H9 (cell line): ENCODE measurements at places on chromosomes 5 and 9.

DNA sequence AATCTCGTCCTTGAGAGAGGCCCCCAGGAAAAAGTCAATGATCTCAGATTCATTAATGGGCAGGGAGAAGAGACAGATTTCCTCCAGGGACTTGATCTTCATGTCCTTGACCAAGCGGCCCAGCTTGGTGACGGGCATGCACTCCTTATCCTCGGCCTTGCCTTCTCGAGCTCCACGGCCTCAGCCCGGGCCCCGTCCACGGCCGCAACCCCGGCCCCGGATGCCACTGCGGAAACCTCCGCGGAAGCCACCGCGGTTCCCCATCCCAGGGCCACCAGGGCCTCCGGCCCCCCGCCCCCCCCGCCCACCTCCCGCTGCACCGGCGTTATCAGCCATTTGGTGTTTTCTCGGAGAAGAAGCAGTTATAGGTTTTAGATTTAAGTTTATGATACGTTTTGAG lies 18.3 kb downstream of the INVS start:
- DNase-seq: no peak

- no peak for DNase-seq
Measured at GRCh38 chr5:137126829-137127228, 372.3 kb downstream of the SPOCK1 start.

DNA sequence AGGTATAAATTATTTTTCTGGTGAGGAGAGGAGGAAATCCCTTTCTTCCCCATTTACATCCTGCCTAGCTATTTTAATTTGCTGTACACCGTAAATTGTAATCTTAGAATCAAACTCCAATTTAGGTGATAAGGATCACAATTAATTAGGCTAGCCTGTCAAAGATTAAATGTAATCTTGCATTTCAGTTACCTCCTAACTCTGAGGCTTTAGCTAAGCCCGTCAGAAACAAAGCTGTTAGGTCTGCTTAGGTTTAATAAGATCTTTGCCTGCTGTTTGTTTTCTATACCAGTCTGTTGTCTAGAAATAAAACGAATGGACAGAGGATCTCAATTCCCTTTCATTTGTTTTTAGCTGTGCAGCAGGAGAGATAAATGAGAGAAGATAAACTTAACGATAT lies 51.5 kb downstream of the PIK3R1 start:
- no peak for DNase-seq

- DNase-seq: no peak
Measured at GRCh38 chr5:77431286-77431685, 60.8 kb downstream of the WDR41 start.

- DNase-seq: no peak
Measured at GRCh38 chr5:97010606-97011005, 74.7 kb downstream of the LNPEP start.

DNA sequence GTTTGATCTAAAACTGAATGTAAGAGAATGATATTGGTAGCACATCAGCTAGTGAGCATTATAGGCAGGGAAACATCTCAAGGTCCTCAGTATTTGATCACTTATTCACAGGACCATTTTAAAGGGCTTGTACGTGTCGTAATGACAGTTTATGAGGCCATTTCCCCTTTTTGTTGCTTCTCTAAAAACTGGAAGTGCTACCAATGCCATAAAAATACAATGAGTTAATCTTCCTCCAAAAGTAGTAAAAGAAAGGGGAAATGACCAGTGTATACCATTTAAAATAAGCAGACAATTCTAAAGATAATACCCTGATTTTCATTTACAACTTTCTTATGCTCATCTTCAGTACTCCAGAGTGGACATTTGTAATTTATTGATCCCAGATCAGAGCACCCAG lies 285.8 kb upstream of the PCSK5 start:
- DNase-seq: no peak

DNA sequence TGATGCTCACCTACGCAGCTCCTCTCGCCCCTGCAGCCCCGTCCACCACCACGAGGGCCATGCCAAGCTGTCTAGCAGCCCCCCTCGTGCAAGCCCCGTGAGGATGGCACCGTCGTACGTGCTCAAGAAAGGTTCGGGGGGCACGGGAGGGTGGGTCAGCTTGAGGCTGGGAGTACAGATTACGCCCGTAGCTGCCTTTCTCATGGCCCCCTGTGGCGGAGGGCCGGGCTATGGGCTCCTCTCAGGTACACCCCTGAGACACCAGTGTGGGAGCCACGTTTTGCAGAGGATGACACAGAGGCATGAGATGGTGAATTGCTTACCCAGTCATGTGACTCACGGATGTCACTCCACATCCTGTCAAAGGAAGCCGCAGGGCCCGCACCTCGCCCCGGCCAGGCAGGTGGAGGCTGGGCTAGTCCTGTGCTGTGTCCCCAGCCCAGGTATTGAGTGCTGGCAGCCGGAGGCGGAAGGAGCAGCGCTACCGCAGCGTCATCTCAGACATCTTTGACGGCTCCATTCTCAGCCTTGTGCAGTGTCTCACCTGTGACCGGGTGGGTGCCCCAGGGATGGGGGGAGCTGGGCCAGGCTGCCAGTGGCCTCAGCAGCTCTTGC lies 33.7 kb downstream of the USP20 start:
- DNase-seq: peak; percentile 33

DNA sequence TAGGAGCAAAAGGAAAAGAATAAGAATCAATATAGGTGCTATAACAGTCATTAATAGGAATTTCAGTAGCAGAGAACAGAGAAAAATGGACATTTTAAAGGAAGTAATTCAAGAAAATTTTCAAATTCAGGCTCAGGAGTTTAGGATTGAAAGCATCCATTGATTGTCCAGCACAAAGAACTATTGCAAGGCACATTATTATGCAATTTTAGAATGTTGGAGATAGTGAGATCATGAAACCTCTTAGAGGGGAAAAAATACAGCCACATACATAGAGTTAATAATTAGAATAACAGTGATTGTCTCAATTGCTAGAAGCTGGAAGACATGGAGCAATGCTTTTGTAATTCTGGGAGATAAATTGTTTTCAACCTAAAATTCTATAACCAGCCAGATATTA lies 31.5 kb downstream of the CNTLN start:
- no peak for DNase-seq

DNA sequence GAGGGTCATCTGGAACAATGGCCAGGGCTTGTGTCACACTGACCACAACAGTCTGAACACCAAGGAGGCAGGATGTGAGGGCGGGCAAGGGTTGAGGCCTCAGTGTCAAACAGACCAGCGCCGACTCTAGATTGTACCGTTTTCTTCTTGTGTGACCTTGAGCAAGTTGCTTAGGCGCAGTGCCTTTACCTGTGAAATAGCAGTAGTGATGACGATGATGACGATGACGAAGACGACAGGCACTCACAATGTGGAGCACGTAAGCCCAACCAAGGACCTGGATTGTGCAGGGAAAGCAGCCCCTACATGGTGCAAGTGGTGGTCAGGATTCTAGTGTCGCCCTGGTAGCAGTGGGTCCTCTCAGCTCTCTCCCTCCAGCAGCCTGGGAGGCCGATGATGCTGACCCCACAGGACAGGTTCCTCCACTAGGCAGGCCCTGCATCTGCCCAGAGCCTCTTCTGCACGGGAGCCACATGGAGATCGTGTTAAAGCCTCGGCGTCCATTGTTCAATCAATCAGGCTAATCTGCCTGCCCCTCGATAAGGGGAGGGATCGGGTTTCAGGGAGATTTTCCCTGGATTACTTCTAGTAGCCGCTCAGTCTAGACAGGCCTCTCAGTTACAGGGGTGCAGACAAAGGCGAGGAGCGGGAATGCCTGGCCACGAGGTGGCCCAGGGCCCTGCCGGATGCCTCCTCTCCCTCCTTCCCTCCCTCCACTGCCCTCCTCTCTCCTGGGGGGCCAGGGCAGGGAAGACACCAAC lies 91.7 kb downstream of the MACROH2A1 start:
- DNase-seq: no peak

DNA sequence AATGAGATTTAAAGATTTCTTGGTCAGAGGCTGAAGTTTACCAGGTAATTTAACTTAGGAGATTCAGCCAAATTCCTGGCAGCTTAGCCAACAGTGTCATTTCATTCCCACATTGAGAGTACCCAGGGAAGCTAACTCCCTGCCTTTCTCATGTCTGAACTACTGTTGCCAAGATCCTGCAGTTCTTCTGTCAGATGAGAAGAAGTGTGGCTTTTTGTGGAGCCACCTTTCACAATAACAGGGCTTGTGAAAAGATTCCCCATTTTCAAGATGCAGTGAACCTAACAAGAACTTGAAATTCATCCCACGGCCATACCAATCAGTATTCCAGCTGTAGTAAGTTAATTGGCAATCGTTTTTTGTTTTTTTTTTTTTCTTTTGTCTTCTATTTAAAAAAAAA lies 176.4 kb downstream of the XRCC4 start:
- no peak for DNase-seq

DNA sequence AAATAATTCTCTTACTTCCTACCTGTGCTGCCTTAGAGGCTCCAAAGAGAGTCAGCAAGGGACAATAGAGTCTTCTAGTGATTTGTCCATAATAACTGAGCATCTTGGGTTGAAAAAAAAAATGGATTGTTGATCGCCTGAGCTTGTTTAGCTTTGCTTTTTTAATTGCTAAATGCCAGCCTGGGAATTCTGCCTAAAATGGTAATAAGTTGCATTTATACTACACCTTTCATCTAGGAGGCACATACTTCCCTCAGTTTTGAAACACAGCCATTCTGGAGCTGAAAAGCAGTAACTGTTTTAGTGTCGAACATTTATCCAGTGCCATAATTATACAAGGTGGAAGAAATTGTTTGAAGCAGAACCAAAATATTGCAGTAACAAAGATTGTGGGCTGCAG lies 421.3 kb downstream of the CAAP1 start:
- no peak for DNase-seq

DNA sequence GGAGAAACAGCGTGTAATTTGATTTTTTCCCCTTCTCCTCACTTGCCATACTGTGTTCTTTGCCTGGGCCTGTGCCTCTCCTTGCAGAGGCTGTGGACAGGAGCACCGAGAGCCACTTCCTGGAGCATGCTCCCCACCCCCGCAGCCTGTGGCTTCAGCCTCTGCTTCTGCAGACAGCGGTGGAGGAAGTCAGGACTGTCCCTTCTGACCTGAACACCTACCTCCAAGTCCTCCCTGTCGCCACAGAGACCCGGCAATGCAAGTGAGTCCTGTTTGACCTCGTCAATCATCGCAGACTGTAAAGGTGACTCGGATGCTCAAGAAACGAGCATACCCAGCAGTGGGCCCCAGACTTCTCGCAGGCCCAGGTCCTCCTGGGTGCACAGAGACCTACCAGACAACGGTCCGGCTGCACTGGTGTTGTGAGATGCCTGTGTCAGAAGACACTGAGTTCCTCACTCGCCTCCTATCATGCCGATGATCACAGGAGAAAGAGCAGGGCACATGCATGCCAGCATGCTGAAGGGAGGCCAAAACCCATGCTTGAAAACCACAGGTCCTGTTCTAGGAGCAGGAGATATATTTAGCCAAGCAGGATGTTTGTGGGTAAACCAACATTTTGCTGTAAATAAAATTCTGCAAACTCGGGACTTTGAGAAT lies 198.8 kb downstream of the AUH start:
- DNase-seq: no peak

DNA sequence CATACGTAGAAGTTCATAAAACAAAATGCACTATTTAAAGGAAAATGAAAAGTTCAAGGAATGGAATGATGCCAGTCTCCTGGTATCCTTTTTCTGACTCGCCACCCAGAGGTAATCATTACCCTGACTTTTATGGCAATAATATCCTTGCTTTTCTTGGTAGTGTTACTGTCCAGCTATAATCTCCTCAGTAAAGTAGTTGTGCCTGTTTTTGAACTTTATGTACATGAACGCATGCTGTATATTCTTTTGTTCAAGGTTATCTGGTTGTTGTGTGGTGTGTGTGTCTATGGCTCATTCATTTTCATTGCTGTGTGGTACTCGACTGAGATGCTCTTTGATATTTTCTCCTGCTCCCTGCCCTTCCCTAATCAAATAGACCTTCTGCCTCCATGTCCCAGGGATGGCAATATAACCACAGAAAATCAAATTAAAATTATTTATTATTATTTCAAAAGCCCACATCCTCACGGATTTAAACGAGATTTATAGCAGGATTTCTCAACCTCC lies 29.2 kb upstream of the FBP1 start:
- no peak for DNase-seq

DNA sequence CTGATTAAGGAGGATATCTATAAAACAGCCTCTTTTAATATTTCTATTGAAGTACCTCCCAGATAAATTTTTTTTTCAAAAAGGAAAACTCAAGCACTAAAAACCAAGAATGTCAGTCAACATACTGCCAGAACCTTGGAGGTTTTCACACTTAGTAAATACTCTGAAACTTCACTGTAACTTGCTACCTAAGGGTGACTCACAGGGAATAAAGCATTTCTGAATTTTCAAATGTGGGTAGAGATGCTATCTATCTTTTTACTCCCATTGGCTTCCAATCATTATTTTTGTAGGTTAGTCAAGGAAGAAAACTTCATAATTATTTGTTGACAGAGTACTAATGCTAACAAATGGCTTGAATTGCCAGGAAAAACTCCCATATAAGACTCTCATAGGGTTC lies 46.1 kb downstream of the SLC25A46 start:
- DNase-seq: no peak

DNA sequence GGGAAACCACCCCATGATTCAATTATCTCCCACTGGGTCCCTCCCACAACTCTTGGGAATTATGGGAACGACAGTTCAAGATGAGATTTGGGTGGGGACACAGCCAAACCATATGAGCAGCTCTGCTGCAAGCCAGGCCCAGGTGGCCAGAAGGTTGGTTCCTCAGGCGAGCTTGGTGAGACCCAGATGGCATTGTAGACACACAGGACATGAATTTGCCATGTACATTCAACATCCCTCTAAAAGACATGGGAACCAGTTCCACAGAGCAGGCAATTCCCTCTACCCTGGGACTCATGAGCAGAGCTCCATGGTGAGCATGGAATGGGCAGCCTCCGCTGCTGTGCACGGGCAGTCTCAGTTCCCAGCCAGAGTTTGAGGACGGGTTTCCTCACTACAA lies 53.3 kb downstream of the NSUN2 start:
- no peak for DNase-seq

DNA sequence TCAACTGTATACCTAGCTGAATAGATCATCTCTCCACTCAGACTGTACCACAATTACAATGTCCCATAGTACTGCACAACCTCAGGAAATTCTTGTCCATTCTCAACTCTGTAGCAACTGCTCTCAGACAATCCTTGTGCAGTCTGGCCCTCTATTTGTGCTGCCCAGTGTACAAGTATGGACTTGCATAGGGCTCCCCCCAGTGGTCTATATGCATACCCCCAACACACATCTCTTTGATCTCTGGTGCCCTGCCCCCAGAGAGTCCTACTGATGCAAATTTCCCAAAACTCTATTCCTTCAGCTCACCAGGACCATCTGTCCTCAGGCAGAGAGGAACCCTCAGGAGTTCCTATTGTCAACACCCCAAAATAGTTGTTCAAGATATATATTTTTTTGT lies 205.3 kb downstream of the SLCO4C1 start:
- DNase-seq: no peak
